ENCODE measurements at places on chromosomes 5 and 9. TPM values are rescaled to one million over a fixed set of nuclear protein-coding genes. Genes with fewer than 3 reads are reported as not detected.

DNA sequence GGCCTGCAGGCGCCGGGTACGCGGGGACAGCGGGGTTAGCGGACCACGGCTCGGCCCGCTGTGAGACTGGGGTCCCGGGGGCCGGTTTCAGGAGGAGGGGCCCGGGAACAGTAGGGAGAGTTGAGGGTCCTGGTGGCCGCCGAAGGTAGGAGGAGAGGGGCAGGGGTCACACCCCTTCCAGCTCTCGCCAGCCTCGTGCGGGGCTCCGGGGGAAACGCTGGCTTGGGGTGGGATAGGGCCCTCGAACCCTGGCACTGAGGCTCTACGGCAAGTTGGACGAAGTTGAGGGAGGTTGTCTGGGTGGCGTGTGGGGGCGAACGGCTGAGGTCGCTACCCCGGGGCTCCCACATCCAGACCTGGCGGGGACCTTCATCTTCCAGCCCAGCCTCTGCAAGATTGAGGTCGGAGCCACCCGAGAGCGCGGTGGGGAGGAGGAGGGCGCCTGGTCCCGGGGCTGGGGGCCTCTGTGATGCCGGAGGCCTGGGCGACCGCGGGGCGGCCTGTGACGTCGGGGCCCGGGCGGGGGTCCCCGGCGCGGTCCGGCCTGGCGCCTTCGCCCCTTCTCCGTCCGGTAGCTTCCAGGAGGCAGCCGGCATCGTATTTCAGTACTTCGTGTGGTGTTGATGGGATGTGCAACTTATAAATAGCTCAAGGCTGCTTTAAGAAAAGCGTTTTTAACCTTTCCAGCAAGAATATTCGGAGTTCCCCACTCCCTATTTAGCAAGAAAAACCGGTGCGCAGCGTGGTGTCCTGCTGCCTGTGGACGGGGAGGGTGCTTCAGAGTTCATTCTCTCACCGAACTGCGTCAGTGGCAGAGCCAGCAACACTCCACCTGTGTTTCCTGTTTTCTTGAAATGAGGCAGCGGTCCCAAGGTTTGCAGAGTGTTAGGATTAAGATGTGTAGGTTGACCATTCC, 902 bp downstream of the HABP4 start:
- peak; percentile 22 for DNase-seq
- peak overlapping the region; percentile 89 for H3K27ac ChIP-seq
- H3K4me1 ChIP-seq = peaks cover 31% of the 10 kb centered on the region
- H3K27me3 ChIP-seq = no peaks in the 10 kb centered on the region
- H3K36me3 ChIP-seq = no peaks in the 10 kb centered on the region

- peaks cover 24% of the 10 kb centered on the region for H3K36me3 ChIP-seq
- DNase-seq = peak; percentile 73
- H3K4me1 ChIP-seq = peaks cover 21% of the 10 kb centered on the region
- peak overlapping the region; percentile 47 for H3K27ac ChIP-seq
- no peak overlapping the region for H3K4me3 ChIP-seq
These were observed 111.6 kb downstream of the GALNT10 start for GRCh38 chr5:154302161-154302560.

DNA sequence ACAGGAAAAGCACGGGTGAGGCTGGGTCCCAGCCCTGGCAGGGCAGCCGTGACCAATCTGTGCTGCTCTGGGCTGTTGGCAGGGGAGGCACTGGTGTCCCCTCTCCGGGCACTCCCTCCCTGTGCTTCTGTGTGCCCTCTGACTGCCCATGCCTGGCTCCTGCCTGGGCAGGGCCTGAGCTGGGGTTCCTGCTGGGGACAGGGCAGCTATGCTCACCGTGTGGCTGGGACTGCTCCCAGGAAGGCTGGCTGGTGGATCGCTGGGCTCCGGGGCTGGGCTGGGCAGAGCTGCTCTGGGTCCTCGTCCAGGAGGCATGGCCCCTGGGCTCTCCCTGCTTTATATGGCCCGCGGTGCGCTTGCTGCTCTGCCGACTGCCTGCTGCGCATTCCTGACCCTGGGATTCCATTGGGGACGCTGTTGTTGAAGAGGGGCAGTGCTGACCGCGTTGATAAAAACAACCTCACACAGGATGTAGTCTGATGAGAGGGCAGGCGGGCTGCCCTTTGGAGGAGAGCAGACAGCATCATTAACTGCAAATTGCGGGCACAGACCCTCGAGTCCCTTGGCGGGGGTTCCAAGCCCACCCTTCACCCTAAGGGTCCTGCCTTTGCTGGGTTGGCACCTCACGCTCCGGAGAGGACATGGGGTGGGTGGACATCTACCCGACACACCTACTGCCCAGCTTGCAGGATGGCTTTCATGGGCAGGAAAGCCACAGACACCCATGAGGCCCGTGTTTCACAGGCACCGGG, 955 bp downstream of the QRFP start:
- peaks cover 9% of the 10 kb centered on the region for H3K36me3 ChIP-seq
- H3K27ac ChIP-seq = peak overlapping the region; percentile 23
- H3K4me3 ChIP-seq = no peak overlapping the region
- peaks cover 46% of the 10 kb centered on the region for H3K4me1 ChIP-seq
- peaks cover 18% of the 10 kb centered on the region for H3K27me3 ChIP-seq

DNA sequence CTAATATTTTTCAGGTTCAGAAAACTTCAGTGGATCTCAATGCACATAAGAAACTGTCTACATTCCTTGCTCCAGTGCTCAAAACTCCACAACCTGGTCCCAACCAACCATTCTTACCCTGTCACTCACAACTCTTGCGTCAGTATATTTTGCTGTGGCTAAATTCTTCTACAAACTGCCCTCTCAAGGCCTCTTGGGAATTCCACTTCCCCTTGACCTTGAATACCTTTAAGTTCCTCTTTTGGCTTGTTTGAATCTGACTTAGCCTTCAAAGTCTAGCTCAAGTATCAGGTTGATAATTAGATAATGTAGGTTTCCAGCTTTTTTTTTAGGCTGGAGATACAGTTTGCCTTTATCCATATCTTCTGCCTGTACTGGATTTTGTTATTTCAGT, 128.3 kb downstream of the SLF1 start:
- no peak overlapping the region for H3K4me3 ChIP-seq
- H3K27me3 ChIP-seq = no peaks in the 10 kb centered on the region
- no peak overlapping the region for H3K27ac ChIP-seq
- no peak for DNase-seq
- no peaks in the 10 kb centered on the region for H3K36me3 ChIP-seq

GRCh38 chr9:79616971-79617370, 45.2 kb downstream of the TLE4 start:
- DNase-seq = no peak
- no peak overlapping the region for H3K27ac ChIP-seq
- H3K4me3 ChIP-seq = no peak overlapping the region
- H3K36me3 ChIP-seq = no peaks in the 10 kb centered on the region

GRCh38 chr9:133171161-133171961, 7.6 kb upstream of the GBGT1 start:
- no peak for DNase-seq
- H3K27ac ChIP-seq = no peak overlapping the region
- H3K36me3 ChIP-seq = no peaks in the 10 kb centered on the region
- H3K27me3 ChIP-seq = peaks cover 26% of the 10 kb centered on the region
- no peak overlapping the region for H3K4me3 ChIP-seq

GRCh38 chr5:89036704-89037489, 153.9 kb upstream of the MEF2C start:
- DNase-seq = no peak
- H3K4me3 ChIP-seq = no peak overlapping the region
- no peaks in the 10 kb centered on the region for H3K36me3 ChIP-seq
- H3K27ac ChIP-seq = peak overlapping the region; percentile 51
- no peaks in the 10 kb centered on the region for H3K27me3 ChIP-seq

- H3K4me3 ChIP-seq = no peak overlapping the region
- H3K27me3 ChIP-seq = no peaks in the 10 kb centered on the region
- no peak for DNase-seq
- peaks cover 29% of the 10 kb centered on the region for H3K4me1 ChIP-seq
- H3K36me3 ChIP-seq = peaks cover 4% of the 10 kb centered on the region
These were observed 21.4 kb downstream of the SLC22A4 start for GRCh38 chr5:132315529-132316067.

- no peak for DNase-seq
- no peaks in the 10 kb centered on the region for H3K36me3 ChIP-seq
- peaks cover 35% of the 10 kb centered on the region for H3K27me3 ChIP-seq
These were observed 51.8 kb upstream of the TEX48 start for GRCh38 chr9:114733816-114734215.

Gene TMEM232
- 3.6 TPM for total RNA-seq

Gene KLHL3
- total RNA-seq = 26.3 TPM

Gene MGAT4B
- 98.7 TPM for total RNA-seq

Gene PCDHGA10
- total RNA-seq = 5.0 TPM

Gene PRR16
- total RNA-seq = 15.3 TPM

Gene WWC1
- 2.2 TPM for total RNA-seq

Gene PCDHB2
- total RNA-seq = 1.1 TPM

Gene SMIM33
- not detected for total RNA-seq
